ENCODE measurements at places on chromosomes 6 and 20.

DNA sequence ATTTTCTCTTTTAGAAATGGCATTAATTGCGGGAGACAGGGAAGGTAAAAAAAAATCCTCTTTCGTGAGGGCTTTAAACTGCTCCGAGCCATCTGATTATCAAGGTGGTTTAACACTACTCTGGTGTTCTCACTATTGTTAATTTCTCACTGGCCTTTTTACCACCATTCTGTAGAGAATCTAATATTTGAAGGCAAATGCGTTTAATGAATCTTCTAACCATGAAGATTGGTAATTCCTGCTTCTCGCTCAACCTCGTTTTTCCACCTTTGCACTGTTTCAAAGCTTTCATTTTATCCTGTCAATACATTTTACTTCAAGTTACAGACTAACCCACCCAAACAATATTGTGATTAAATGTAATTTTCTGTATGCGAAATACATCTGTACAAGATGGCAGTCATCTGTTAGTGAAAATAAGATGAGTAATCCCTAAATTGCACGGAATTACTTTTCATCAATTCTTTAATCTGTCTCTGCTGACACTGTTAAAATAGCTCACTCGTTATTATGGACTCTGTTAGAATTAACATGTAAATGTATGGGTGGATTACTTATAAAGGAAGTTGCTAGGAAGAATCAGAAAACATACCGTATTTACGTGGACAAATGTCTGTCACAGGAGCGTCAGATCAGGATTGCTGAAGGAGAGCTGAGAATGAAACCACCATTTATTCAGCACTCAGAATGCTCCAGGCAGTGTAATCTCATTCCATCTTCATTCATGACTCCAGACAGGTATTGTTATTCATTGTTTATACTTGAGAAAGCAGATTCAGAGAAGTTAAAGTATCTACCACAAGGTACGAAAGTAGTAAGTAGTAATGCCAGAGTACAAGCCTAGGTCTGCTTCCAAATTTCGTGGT is 1.1 kb upstream of the LCA5 start:
- peak; percentile 34 for DNase-seq

DNA sequence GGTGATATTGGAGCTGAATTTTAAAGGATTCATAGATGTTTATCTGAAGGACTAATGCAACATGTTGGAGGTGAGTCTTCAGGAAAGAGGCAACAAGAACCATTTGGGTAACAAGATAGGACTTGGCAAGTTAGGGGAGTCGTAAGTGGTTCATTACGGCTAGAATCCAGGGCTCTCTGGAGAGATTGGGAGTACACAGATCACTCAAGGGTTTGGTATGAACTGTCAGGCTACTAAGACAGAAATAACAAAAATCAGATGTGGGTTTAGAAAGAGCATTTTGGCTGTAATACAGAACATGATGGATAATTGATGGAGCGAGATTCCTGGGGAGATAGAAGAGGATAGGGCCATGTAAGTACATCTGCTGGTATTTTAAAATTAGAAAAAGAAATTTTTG is 86.3 kb upstream of the ESR1 start:
- DNase-seq = no peak

- no peak for DNase-seq
Observed at GRCh38 chr20:53439616-53440015, 154.0 kb downstream of the ZNF217 start.

- no peak for DNase-seq
Observed at GRCh38 chr6:137904822-137905617, 38.0 kb downstream of the TNFAIP3 start.

DNA sequence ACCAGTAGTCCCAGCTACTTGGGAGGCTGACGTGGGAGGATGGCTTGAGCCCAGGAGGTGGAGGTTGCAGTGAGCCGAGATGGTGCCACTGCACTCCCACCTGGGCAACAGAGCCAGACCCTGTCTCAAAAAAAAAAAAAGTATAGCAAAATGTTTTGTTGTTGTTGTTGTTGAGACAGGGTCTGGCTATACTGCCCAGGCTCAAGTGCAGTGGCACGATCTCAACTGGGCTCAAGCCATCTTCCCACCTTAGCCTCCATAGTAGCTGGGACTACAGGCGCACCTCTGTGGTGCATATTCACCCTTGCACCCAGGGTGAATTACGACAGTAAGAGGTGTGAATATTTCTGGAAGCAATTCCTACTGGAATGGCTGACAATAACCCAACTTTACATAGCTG is 11.4 kb upstream of the UBR2 start:
- no peak for DNase-seq

DNA sequence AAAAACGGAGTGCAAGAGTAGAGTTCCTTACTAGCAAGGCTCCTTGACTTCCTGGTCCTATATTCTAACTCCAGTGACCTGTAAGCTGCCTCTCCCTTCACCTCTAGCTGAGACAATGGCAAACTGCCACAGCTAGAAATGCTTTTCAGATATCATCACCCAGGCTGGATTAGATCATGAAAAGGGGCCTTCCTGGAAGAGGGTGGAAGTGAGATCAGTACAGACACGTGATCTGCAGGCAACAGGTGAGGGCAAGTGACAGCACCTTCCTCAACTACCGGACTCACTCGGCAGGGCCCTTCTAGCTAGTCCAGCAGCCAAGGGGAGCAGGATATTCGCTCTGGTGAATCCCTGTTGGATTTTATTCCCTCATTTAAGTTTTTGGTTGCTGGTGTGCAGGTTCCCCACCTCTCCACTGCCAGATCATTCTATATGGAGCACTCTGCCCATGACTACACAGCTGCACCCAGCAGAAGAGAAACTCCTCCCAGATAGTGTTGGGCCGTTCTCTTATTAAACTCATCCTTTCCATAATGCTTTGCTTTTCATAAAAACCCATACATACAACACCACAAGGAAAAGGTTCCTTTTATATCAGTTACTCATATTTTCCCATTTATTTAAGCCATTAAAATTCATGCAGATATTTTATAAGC is 26.4 kb upstream of the FAM83C start:
- DNase-seq = no peak

- DNase-seq = no peak
Observed at GRCh38 chr20:48247961-48248360, 462.7 kb upstream of the SULF2 start.

DNA sequence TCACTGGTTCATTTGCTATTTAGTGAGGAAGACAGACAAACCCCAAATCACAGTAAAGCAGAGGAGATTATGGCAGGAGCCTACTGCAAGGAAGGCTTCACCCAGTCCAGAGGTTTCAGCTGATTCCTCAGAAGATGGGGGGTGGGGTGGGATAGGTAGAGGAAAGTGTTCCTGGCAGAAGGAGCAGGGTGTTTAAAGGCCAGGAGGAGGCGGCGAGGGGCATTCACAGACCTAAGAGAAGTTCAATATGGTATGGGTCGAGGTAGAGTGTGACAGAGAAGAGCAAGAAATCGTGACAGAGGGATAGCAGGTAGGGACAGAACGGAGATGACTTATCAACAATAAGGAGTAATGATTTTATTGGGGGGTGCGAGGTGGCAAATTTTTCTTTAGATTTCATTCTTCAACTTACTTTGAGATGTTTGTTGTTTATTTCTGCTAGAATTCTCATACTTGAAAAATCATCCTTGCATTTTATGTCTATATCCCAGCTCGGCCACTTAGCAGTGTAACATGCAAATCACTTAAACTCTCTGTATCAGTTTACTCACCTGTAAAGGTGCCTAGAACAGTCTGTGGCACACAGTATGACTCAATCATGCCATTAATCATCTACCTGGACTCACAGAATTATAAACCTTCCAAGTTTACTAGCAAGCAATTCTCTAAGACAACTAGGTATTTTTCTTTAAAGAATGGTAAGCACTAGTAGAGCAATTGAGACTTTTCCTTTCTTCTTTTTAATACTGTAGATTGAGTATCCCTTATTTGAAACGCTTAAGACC is 176.7 kb downstream of the REV3L start:
- no peak for DNase-seq

DNA sequence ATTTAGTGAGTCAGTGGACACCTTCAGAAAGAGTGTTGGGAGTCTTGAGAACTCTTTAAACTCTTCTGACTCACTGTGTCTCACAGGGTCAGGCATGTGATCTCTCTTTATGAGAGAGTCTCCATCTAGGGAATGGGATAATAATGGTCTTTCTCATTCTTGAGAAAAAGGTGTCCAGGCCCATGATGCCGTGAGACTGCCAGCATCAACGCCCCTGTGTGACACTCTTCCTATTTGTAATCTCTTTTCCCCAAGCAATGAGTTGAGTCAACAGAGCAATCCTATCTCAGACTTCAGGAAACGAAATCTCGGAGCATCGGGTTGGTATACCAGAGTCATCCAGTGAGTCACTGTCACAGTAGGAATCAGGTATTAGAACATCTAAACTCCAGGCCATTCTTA is 82.3 kb upstream of the BMP2 start:
- DNase-seq = peak; percentile 96

GRCh38 chr6:2998998-2999617 is 586 bp upstream of the NQO2 start:
- no peak for DNase-seq

DNA sequence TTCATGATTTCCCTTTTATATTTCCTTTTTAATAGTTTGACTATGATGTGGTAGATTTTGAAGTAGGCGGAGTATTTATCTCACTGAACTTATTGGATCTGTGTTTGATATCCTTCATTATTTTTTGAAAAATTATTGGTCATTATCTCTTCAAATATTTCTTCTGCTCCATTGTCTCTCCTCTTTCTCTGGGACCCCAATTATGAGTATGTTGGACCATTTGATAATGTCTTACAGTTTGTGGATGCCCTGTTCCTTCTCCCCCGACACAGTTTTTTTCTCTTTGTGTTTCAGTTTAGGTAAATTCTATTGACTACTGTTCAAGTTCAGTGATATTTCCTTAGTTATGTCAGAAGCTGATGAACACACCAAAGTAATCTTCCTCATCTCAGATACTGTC is 49.4 kb upstream of the COL10A1 start:
- no peak for DNase-seq

DNA sequence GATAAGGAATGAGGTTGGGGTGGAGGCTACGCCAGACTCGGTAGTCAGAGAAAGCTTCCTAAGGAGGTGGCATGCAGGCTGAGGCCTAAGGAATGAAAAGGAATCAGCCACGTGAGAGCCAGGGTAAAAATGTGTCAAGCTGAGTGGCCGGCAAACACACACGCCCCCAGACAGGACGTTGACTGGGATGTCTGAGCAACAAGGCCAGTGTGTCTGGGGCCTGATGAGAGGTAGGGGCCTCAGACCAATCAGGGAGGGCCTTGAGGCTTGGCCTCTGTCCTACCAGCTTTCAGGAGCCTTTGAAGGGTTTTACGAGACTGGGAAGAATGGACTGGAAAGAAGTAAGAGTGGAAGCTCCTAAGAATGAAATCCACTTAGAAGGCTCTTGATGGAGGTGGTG is 61.0 kb upstream of the PHACTR2 start:
- no peak for DNase-seq

DNA sequence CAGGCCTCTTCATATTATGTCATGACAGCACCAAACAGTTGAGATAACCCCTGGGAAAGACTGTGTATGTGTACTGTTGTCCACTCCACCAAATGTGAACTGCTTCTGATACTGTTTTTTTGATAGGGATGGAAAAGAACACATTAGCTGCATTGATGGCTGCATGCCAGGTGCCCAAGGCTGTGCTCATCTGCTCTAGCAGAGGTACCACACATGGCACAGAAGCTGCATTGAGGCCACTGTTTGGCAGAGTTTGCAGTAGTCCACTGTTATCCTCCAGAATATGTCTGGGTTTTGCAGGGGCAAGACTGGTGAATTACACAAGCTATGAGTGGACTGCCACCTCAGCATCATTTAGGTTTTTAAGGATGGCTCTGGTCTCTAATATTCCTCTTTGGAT is 28.2 kb upstream of the ELMO2 start:
- DNase-seq = no peak

GRCh38 chr6:123804014-123804786 is 535 bp downstream of the NKAIN2 start:
- peak; percentile 7 for DNase-seq

- no peak for DNase-seq
Observed at GRCh38 chr6:47669684-47670513, 28.5 kb upstream of the ADGRF4 start.

GRCh38 chr6:73879501-73880293 is 183.7 kb downstream of the CD109 start:
- no peak for DNase-seq

DNA sequence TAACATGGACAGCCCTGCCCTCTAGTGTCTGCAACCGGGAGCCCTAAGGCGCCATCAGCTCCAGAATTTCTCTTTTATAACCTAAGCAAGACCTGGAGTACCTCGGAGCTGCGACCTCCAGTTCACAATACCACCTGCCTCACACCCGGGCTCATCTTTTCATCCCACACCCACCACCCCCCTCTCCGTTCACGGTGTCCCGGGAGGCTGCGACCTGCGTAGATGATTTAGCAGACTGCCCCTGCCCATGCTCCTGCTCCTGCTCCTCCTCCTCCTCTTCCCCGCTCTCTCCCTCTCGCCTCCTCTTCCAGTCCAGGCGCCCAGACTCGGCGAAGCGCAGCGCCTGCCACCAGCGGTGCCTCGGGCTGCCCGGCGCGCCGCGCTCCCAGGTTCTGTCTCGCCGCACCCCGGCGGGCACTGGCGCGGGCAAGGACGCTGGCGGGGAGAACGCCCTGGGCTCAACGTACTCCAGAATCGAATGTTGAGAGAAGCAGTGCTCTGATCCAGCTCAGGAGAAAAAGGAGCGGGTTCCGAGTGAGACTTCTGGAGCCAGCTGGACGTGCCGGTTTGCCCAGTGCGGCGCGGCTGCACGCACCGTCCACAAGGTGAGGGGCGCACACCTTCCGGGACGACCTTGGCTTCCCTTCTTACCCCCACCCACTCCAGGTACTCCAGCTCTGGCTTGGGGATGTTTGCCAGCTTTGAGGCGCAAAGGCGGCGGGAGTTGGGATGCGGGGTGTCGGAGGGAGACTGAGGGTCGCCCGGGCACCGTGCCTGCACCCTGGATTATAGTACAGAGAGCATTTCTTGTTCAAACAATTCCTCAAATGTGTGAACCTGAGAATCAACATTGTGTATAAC is at the start of gene HTR1E:
TSS of gene HTR1E (plus strand) at position 310 of the 861 bp plus-strand sequence. CDS start 77,807 bp downstream, outside the sequence.
- DNase-seq = no peak

DNA sequence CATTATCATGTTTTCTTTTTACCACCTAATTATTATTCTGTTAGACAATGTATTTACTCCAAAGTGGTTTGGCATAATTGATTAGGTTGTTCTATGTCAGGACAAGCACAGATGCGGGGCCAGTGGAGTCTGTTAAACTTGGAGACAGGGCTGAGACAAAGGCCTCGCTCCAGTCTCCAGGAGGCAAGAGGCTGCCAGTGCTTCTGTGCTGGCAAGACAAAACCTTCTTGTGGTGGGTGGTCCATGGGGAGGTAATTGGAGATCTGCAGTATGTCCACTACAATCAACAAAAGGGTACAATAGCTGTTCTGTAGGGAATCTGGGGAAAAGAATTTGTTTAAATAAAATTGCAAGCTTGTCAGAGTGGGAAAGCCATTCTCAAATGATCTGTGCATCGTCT is 677.2 kb upstream of the SLC35B3 start:
- DNase-seq = no peak

Measured in kidney capillary endothelial cell (primary cell).